GDM1 (cell line): ENCODE measurements at places on chromosomes 13 and 19.

GRCh38 chr19:48051335-48052033 is 7.6 kb upstream of the CABP5 start:
- DNase-seq = no peak

DNA sequence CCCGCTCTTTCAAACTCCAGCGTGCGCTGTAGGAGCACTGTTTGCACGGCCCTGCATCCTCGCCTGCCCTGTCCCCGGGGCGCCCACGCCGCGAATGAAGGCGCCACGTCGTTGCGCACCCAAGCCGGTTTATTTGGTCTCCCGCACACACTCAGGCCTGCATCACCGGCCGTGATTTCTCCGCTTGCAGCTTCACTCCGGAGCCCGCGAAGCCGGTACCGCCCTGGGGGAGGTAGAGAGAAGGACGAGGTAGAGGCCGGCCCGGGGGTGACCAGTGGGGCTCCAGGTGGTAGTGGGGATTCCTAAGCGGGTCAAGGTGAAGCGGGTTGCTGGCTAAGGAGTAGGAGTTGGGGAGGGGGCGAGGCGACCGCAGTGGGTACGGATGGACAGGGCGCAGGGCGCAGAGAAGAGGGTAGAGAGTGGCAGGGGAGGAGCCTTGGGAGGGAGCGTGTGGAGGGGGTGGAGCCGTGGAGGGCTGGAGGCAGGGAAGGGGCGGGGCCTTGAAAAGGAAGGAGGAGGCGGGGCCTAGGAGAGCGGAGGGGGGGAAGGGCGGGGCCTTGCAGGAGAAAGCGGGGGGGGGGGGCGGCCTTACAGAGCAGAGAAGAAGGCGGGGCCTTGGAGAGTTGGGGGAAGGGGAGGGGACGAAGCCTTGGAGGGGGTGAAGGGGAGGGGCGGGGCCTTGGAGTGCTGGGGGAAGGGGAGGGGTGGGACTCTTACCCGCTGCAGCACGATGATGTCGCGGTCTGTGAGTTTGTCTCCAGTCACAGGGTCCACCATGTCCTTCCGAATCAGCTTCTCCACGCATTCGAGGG is 24.6 kb downstream of the NOSIP start:
- no peak for DNase-seq

DNA sequence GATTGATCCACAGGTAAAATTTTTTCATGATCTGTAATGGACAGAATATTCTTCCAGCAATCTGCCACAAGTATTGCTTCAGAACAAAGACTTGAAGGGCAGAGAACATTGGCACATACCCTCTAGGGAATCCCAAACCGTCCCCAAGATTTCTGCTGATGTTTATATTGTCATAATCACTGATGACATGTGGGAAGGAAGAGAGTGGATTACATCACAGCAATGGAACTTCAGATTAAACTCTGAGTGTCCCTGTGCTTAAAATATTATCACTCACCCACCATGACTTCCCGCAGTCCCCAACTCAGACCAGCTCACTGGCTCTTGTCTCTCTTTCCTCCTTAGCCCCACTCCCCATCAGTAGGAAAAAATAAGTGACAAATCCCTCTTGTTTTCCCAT is 8.5 kb upstream of the TPT1 start:
- DNase-seq = no peak

GRCh38 chr13:113819341-113819730 is 44.5 kb downstream of the GAS6 start:
- DNase-seq = no peak

- DNase-seq = no peak
Measured at GRCh38 chr19:4844348-4845179, 13.1 kb upstream of the TICAM1 start.

- no peak for DNase-seq
Measured at GRCh38 chr19:33572929-33573328, 48.8 kb upstream of the CHST8 start.

GRCh38 chr13:108609353-108609752 is 20.1 kb upstream of the MYO16 start:
- DNase-seq = no peak

- no peak for DNase-seq
Measured at GRCh38 chr13:50248516-50249143, 233.4 kb downstream of the KCNRG start.
